ENCODE measurements at places on chromosomes 11 and 22.

DNA sequence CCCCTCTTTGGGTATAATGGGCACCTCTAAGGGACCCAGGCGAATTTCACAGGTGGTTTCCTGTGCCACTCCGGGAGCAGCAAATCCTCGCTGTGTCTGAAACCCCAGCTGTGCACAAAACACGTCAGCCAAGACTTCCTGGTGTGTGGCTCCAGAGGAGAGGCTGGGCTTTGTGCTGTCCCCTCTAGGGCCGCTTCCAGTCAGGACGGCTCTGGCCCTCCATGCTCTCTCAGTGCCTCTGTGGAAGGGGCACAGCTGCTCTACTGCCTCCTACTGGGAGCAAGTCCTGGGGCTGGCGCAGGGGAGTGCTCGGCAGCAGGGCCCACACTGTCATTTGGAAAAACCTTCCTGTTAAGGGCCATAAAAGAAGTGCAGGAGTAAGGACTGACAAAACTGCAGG lies 23.7 kb upstream of the ARFGAP3 start:
- no peak for DNase-seq

DNA sequence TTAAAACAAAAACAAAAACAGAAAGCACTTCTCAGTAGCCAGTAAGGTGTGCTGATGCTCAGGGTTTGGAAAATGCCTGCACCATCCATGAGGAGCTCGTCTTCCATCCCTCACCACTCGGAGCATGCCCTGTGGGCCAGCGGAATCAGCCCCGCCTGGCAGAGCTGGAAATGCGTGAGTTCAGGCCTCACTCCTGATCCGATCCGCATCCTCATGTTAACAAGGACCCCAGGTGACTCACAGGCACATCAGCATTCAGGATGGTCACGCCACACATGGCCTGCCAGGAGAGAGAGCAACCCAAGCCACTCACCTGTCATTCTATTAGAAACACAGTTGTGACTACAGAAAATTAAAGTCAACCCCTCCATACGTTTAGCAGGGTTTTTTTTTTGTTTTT lies 188.5 kb downstream of the MPPED1 start:
- DNase-seq = no peak

- no peak for DNase-seq
Observed at GRCh38 chr11:43689167-43689566, 8.6 kb downstream of the HSD17B12 start.

GRCh38 chr11:83744620-83745192 lies 458.5 kb upstream of the CCDC90B start:
- no peak for DNase-seq

DNA sequence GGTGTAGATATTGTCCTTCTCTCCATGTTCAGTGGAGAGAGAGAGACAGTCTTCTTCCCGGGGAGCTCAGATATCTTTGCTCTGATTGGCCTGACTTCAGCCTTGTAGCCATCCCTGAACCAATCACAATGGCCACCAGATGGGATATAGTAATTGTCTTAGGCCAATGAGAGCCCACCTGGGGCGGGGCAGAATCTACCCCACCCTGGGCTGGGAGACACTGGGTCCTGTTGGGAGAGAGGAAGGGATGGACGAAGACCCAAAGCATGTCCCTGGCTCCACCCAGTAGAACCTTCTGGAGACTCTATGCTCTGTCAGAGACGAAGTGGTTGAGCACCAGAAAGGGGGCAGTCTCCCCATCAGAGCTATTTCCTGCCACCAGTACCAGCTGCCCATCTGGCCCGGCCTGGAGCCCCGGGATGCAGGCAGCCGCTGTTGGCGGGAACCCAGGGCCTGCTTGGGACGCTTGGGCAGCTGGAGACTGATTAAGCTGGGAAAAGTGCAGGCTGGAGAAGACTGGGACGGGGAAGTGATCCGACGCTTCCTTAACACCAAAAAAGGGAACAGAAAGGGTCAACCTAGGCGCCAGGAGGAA lies 31.6 kb upstream of the CBX7 start:
- DNase-seq = no peak

- DNase-seq = no peak
Observed at GRCh38 chr11:73387594-73388264, 11.5 kb downstream of the RELT start.

- no peak for DNase-seq
Observed at GRCh38 chr11:13145461-13145860, 132.1 kb upstream of the BMAL1 start.

DNA sequence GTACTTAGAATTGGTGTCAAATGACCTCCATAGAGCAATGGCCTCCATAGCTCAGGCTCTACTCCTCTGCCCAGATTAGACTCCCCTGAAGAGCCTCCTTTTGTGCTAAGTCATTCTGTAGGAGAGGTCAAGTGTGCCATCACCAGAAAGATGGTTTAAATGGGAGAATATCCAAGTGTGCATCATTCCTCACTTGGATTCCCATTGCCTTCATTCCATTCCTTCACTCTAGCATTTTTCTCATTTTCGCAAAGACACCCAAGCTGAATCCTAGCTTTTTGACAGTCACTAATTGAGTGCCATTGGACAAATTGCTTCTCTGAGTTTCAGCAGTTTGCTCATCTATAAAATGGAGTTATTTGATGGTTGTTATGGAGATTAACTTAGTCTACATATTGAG lies 16.9 kb downstream of the CLMP start:
- no peak for DNase-seq

DNA sequence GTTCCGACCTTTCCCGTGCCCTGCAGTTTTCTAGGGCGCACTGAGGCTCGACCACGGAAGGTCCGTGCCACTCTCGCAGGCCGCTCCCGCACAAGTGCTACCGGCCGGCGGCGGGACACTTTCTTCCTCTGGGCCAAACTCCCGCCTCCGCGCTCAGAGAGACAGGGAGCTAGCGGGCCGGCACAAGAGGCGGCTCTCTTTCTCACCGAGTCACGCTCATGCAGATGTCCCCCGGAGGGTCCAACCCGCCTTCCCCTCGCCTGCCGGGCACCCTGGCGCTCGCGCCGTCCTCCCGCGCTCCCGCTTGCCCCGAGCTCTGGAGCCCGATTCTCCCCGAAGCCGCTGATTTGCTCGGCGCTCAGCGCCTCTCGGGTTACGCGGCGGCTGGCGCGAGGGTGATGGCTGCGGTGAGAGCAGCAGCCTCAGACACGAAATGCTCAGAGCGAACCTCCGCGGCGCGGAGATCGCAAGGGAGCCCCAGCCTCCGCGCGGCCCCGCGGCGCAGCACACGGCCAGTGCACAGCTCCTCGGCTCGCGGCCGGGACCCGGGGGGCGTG lies 1.0 kb downstream of the LMO1 start:
- no peak for DNase-seq

GRCh38 chr11:132054822-132055221 lies 684.4 kb downstream of the NTM start:
- no peak for DNase-seq

DNA sequence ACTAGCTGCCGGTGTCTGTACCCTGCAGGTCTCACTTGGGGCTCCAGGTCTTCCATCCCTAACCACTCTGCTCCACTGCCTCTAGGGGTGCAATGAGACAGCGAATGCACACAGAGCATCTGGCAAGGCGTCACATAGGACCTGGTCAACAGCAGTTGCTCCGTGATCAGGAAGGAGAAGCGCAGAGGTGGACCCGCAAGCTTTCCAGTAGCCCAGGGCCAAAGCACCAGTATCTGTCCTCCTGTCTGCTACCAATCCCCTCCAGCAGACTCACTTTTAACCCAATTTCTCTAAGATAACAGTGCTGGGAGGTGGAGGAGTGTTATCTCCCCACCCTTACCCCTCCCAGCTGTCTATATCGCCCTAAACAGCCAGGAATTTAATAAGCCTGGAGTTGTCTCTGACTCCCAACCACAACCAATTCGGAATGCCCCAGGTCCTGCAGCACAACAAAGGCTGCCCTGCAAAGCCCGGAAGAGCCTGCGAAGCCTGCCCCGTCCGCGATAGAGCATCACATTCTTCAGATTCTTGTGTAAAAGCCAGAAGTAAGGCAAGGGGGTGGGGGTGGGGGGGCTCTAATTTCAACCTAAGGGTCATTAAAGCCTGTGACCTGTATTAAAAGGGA lies 19.3 kb downstream of the MYH9 start:
- no peak for DNase-seq

GRCh38 chr11:76644591-76644990 lies 26.0 kb downstream of the LRRC32 start:
- no peak for DNase-seq

- no peak for DNase-seq
Observed at GRCh38 chr11:114237321-114238280, 58.6 kb upstream of the NNMT start.

DNA sequence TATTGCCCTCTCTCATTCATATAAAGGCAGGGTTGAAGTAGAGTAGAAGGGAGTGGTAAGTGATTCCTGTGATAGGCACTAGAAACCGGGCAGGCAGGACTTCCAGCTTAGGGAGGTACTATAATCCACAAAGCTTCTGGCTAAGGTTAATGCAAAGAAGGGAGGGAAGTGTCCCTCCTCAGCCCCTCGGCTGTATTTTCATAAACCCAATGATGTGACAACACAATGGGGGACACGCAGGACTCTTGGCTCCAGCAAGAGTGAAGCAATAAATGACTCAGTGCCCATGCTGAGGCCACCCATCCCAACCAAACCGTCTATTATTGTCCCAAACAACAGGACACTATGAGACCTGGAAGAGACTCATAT lies 90.7 kb downstream of the ETS1 start:
- DNase-seq = no peak

GRCh38 chr11:118338637-118339061 lies 3.9 kb downstream of the CD3D start:
- DNase-seq = peak; percentile 92

DNA sequence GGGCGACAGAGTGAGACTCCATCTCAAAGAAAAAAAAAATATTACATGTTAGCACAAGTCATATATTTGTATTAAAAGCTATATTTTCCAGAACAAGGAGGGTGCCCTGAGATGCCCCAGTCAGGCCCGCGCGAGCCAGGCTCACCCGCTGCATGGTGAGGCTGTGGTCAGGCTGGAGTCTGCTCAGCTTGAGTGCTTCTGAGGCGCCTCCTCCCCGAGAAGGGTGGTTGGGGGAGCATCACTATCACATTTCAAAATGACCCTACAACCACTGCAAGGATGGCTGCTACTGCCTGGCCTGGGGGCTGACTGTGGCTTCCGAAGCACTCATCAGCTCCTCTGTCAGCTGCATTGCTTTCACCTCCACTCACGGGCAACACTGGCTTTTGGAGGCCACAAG lies 77.1 kb downstream of the SCUBE1 start:
- no peak for DNase-seq

DNA sequence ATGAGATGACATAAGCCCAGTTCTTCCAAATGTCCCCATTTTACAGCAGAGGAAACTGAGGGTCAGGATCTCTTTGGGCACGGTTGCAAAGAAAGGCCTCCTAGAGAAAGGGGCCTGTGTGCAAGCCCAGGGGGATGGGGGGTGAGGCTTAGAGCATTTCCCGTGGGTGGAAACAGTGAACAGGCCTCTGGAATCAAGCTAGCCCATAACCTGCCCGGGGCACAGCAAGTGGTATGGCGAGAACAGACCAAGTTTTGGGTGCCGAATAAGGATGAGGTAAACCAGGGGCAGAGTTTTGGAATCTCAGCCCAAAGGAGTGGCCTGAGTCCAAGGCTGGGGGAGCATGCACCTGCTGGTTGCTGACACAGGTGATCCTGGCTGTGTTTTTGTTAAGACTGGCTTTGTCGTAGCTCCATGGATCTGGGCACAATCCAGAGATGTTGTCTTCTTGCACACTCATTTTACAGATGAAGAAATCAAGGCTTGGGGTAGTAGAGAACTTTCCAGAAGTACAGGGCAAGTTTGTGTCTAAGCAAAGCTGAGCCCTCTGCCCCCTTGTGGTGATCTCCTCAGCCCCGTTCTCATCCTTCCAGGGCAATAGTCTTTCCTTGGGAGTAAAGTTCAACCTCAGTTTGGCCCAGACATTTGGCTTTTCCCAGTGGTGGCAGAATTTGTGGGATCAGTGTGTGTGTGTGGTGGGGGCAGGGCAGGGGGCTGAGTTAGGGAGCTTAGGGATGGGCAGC lies 53.5 kb upstream of the MYEOV start:
- no peak for DNase-seq

- DNase-seq = no peak
Observed at GRCh38 chr11:57260937-57261783, 24.1 kb upstream of the APLNR start.

- DNase-seq = no peak
Observed at GRCh38 chr11:19306179-19306944, 65.6 kb upstream of the E2F8 start.

- DNase-seq = no peak
Observed at GRCh38 chr11:93032580-93032979, 63.1 kb downstream of the MTNR1B start.

DNA sequence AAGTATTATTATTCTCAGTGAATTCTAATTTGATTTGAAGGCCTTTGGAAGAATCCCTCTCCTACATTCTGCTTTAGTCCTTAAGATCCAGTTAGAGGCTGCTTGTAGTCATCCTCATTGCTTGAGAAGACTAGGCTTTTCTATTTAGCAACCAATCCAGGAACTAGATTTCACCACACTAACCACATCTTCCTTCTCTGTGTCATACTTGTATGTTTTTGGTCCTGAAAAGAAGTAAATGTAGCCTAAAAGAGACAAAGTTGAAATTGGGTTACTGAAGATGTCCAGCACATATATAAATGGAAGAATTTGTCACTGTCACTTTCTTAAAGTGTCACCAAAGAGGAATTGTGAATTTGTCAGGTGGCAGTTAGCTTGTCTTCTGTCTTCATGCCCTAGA lies 46.6 kb upstream of the MMP7 start:
- DNase-seq = peak; percentile 27

GRCh38 chr11:35013514-35014233 lies 97.3 kb downstream of the PDHX start:
- DNase-seq = peak; percentile 93

DNA sequence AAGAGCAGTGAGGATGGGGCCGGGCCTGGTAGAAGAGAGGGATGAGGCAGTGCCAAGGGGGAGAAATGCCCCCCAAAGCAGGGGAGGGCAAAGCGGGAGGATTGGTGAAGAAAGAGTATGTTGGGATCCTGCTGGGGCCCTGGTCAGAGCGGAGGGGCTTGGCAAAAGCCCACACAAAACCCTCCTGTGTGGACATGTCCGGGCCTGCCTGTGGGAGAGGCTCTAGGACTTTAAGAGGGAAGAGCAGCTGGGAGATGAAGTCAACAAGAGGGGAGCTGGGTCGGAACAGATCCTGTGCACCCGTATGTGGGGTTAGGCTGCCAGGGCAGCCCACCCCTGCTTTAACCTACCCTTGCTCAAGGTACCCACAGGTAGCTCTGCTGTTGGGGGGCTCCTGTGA lies 25.8 kb downstream of the ART5 start:
- DNase-seq = no peak

- no peak for DNase-seq
Observed at GRCh38 chr11:38990139-38990538, 2392.1 kb upstream of the RAG2 start.

- no peak for DNase-seq
Observed at GRCh38 chr11:10666556-10667520, 26.7 kb downstream of the IRAG1 start.

GRCh38 chr11:95152876-95153856 lies 63.5 kb downstream of the ENDOD1 start:
- DNase-seq = peak; percentile 24

GRCh38 chr22:30610299-30610698 lies 3.3 kb downstream of the TCN2 start:
- DNase-seq = no peak

GRCh38 chr22:20634560-20635226 lies 127.3 kb downstream of the MED15 start:
- DNase-seq = no peak

Data from CD4-positive, alpha-beta T cell treated with Interleukin-2 at 100 ng/mL for 4 hours (primary cell).